ENCODE measurements at places on chromosomes 3 and 15.

DNA sequence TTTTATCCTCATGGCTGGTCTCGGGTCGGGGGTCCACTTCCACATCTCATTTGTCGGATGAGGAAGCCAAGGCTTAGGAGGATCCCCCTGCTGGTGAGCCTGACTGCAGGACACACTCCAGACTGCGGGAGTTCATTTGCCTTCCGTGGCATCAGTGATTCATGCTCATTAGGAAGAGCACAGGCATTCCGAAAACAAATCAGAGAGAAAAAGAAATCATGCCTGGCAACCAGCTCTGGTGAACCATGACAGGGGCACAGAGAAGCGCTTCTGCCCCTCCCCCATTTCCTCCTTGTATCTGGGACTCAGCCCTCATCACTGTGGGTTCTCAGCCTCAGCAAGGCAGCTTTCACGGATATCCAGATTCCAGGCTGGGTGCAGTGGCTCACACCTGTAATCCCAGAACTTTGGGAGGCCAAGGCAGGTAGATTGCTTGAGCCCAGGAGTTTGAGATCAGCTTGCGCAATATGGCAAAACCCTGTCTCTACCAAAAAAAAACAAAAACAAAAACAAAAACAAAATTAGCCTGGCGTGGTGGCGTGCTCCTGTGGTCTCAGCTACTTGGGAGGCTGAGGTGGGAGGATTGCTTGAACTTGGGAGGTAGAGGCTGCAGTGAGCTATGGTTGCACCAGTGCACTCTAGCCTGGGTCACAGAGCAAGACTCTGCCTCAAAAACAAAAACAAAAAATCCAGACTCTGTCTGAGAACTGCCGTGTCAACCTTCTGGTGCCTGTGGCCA lies 28.4 kb downstream of the IRAK2 start:
- DNase-seq, result peak; percentile 99

GRCh38 chr3:51622413-51622812 lies 48.6 kb upstream of the TEX264 start:
- no peak for DNase-seq

- DNase-seq, result peak; percentile 14
These were observed 748.9 kb downstream of the MECOM start for GRCh38 chr3:168914662-168915061.

DNA sequence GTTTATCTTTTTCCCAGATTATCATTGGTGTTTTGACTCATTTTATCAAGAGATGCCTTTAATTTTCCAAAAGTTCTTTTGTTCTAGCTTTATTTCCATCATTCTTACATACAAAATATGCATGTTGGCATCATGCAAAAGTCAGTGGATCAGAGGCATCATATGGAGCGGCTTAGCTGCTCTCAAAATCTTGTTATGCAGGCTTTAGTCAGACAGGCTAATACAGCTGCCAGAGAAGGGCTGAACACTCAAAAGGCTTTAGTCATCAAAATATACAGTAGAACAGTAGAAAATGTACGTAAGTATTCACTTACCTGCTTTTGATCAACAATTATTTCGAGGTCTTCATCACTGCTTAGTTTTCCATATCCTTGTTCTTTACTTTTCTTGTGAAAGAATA lies 65.5 kb downstream of the PEX5L start:
- DNase-seq, result no peak

GRCh38 chr3:157948605-157949383 lies 157.4 kb downstream of the SHOX2 start:
- DNase-seq, result no peak

GRCh38 chr15:67253549-67254237 lies 768 bp downstream of the AAGAB start:
- DNase-seq, result no peak

DNA sequence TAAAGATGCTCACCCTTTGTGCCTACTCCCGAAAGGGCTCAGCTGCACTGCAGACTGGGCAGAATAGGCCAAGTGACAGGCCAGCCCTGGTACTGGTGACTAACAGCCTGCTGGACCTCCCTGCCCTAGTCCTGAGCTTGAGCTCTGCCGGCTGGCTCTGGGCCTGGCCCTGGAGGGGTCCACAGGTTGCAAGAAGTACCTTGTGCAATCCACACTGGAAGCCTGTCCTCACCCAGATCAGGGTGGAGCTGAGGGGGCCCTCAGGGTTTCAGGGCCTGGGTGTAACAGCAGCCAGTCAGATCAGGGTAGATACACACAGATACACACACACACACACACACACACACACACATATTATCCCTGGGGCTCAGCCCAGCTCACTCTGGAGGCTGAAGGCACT lies 27.3 kb upstream of the PLA2G4D start:
- DNase-seq, result no peak

DNA sequence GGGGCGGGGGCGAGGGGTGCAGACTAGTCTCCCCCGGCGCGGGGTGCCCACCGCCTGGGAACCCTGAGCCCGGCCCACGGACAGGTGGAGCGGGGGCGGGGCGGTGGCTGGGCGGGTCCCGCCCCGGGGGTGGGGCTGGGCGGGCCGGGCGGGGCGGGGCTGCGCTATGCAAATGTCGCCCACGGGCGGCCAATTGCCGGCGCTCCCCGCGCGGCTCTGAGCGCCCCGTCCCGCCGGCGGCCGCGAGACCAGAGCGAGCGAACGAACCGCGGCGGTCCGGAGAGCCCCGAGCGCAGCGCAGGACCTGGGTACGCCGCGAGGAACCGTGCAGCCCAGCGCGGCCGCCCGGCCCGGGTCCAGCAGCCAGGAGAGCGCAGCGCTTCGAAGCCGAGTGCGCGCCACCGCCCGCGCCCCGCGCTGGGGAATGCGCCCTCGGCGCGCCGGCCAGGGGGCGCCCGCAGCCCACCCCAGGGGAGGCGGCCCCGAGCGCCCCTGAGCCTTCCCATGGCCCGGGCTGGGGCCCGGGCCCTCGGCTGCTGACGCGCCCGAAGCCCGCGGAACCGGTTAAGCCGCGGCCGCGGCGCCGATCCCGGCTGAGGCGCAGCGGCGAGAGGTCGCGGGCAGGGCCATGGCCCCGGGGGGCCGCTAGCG lies at the start of gene SEMA3F:
Gene SEMA3F, plus strand, starts transcription at position 485 of the 651 bp plus-strand sequence. CDS start 4,299 bp downstream, outside the sequence.
- DNase-seq, result no peak

DNA sequence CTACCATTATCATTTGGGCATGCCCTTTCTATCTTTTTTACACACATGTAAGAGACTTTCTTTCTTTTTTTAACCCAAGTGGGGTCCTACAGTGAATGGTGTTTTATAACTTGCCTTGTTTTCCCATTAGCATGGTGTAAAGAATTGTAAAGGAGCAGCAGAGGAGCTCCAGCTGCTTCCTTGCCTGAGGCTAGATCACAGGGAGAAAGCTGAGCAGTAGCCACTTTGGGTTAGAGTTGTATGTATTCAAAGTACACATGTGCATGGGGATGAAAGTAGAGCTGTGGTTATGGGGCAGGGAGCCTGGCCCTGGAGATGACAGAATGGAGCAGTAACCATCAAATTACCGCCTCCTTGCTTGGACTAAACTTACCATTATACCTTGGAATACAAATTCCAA lies 231.1 kb upstream of the PDZRN3 start:
- no peak for DNase-seq

DNA sequence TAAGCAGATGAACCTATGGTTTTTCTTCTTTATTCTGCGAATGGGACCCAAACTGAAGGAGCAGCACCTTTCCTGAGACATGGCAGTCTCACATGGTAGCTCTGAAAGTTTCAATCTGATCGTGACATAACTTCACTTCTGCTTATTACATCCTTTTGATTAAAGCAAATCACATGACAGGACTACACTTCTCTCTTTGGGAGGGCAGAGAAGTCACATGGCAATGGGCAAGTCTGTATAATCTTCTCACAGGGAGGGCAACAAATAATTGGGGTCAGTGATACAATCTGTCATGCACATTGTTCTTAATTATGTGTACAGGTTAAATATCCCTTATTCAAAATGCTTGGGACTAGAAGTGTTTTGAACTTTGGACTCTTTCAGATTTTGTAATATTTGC lies 21.6 kb downstream of the NCBP2 start:
- DNase-seq, result no peak

GRCh38 chr15:80060356-80061006 lies 1.0 kb downstream of the ZFAND6 start:
- DNase-seq, result no peak

GRCh38 chr15:34271493-34271892 lies 46.7 kb downstream of the EMC4 start:
- peak; percentile 45 for DNase-seq

DNA sequence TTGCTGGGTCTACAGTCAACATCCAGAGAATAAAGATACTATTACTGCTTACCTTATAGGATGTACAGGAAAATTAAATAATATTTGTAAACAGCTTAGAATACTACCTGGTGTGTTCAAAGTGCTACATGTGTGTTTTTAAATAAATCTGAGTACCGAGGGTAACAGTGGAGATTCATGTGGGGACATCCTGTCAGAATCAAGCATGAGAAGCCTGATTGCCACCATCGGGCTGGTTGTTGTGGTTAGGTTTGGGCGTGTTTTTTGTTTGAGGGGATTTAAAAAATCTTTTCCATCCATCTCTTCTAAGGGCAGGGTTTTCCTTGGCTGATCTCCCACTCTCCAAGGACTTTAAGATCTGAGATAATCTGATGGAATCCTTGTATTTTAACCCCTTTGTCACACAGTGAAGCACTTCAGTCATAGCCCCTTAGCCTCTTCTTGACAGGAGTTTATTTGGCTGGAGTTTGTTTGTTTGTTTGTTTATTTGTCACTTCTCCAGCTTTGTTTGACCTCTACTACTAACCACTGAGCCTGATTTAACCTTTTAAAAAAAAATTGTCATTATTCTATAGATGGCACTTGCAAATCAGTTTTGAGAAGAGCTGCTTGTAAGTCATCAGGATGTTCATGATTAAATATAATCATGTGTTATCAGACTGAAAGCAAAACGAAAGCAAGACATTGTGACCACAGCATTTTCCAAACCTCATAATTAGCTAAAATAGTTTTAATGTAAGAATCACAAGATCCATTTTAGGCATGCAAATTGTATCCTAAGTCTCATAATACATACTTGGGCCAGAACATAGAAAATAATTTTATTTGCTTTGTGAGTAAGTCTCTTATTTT lies 72.8 kb upstream of the RARB start:
- no peak for DNase-seq

DNA sequence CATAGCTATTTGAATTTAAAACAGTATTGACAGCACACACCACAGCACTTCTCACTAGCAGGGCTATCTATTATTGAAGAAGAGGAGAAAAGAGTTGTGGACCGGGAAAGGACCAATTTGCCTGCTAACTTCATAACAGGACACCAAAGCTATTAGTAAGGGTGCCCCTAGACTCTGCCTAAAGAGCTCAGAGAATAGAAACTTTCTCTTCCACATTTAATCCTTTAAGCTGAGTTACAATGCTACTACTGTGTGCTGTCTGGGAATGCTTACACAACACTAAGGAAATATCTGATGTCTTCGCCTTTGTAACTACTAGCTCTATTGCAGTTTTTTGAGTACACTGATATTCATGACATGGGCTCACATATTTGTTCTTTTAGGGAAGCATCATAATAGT lies 13.5 kb upstream of the AADAC start:
- DNase-seq, result no peak

- DNase-seq, result no peak
These were observed 93.4 kb downstream of the ABHD5 start for GRCh38 chr3:43783987-43784639.

DNA sequence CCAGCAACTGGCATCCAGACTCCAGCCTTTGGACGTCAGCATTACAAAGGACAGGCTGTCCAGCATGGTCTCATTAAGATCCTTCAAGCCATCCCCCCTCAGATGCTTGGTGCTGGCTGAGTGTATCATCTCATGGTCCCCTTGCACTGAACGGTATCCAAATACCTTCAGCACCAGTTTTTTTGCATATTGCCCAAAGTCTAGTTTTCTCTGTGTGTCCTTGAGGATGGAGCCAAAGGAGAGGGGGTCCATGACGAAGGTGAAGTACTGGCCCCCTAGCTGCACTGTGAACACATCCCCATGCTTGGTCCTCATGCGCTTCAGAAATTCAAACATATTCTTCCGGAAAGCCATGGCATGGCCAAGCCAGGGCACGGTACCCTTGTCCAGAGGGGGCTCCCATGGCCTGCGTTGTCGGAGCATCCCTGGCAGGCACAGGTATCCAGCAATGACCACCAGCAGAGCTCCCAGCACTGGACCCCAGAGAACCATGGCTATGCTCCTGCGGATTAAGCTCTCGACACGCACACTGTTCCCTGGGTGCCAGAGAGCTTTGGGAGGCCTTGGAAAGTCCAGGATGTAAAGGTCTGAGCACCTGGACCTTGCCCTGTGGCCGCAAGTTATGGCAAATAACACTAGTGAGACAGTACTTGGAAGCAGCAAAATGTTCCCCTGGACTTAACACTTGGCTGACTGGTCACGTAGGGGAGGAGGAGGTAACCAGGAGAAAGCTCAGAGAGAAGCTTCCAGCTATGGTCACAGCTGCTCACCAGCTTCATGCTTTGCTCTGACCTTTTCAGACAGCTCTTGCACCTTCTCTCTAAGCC lies at the start of gene CYP8B1:
Gene CYP8B1, minus strand, starts transcription at position 555 of the 827 bp plus-strand sequence. Its CDS starts 63 bp downstream, at position 492.
- no peak for DNase-seq

DNA sequence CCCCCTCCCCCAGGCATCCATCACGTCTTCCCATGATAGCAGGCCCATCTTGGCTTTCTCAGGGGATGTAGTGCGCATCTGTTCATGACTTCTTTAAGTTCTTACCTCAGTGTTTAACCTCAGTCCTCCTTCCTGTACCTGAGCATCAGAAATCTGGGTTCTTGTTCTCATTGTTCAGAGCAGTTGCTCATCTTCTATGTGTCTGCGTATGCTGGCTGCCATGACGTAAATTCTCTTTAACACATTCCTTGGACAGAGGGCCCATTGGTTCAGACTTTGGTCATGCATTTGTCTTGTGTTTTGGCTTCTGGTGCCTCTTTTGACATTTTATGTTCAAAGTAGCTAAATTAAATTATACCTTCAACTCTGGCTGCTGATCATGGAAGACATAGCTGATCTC lies 227.3 kb downstream of the CACNA2D3 start:
- no peak for DNase-seq

DNA sequence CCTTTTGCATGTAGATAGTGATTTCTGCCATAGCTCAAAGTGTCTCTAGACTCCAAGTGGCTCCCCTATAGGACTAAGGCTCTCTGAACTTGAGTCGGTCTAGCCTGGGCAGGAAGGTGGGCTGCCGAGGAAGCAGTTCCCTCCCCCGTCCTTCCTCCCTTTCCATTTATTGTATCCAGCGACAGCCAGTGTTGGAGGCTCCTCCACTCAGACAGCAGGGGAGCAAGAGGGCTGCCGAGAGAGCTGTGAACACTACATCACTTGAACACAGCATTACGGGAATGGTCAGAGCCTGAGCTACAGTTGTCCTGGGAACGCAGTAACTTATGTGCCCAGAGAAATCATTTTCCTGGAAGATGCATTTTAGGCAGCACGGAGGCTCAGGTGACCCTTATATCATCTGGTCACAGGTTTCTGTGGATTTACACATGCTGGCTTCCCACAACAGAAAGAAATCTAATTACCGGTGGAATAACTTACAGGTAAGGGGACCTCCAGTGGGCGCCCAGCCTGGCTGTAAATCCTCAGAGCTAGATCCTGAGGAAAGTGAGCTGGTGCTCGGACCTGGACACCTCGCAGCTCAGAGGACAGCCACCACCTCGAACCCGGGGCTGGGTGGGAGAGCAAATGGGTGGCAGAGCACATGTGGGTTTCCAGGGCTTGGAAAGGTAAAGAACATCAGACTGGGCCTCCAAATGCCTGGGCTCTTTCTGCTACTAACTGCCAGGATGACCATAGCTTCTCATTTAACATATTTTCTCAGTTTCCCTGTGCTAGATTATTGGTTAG lies 197.1 kb downstream of the UACA start:
- no peak for DNase-seq
